Melanocyte of skin (primary cell): ENCODE measurements at places on chromosomes 3 and 15. TPM values are rescaled to one million over a fixed set of nuclear protein-coding genes. Genes with fewer than 3 reads are reported as not detected.

PLAAT1 gene
- total RNA-seq, result 0.34 and 2.9 TPM in 2 replicates

UROC1 gene
- not detected in 2 replicates for total RNA-seq

FSIP1 gene
- 0.73 and 1.0 TPM in 2 replicates for total RNA-seq

GFM1 gene
- 55.1 and 64.7 TPM in 2 replicates for total RNA-seq

TMC3 gene
- total RNA-seq, result not detected in 2 replicates

CCR8 gene
- not detected in 2 replicates for total RNA-seq

MESP2 gene
- total RNA-seq, result 0.15 TPM in 1 of 2 replicates, not detected in the other

TMCO5A gene
- not detected in 2 replicates for total RNA-seq

POC1A gene
- total RNA-seq, result 14.7 and 16.3 TPM in 2 replicates
